Sciatic nerve (tissue), 2 donors: ENCODE measurements at places on chromosomes 12 and 14.
A peak's percentile ranks its signal among the peaks of the same experiment; 100 is the strongest.

- DNase-seq: no peak
Measured at GRCh38 chr14:94748667-94749347, 21.1 kb downstream of the GSC start.

GRCh38 chr12:10115311-10115710 is 14.7 kb downstream of the CLEC7A start:
- DNase-seq: no peak

- DNase-seq: no peak
Measured at GRCh38 chr14:77040741-77041653, 12.5 kb upstream of the IRF2BPL start.

DNA sequence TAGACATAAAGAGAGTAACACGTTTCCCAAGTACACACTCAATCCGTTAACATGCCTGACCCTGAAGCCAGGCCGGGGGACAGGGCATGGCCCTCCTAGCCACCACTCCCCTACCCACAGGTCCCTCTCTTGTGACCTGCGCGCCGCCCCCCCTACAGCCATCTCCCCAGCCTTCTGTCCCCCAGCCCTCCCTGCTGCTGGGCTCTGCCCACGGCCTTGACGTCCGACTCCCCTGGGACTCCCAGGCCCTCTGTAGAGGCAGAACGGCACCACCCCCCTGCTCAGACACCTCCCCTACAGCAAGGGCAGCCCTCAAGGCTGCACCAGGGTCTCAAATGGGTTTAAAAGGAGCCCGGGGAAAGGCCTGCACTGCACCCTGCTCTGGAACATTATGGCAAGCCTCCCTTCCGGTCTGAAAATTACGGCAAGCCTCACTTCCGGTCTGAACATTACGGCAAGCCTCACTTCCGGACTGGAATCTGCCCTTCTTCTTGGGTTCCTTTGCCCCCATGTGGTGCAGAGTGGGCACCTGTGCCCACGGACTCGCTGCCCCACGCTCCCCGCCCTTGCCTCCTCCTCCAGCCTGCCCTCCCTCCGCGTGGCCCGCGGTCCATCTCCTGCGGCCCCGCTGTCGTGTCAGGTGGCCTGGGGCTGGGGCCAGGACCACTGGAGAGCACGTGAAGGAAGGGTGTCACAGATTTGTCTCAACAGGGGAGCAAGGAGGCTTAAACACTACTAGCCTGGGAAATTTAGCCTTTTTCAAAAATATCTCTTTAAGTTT is 77.6 kb downstream of the MOK start:
- DNase-seq: no peak

- DNase-seq: no peak
Measured at GRCh38 chr12:52216100-52216499, 16.9 kb upstream of the KRT7 start.

DNA sequence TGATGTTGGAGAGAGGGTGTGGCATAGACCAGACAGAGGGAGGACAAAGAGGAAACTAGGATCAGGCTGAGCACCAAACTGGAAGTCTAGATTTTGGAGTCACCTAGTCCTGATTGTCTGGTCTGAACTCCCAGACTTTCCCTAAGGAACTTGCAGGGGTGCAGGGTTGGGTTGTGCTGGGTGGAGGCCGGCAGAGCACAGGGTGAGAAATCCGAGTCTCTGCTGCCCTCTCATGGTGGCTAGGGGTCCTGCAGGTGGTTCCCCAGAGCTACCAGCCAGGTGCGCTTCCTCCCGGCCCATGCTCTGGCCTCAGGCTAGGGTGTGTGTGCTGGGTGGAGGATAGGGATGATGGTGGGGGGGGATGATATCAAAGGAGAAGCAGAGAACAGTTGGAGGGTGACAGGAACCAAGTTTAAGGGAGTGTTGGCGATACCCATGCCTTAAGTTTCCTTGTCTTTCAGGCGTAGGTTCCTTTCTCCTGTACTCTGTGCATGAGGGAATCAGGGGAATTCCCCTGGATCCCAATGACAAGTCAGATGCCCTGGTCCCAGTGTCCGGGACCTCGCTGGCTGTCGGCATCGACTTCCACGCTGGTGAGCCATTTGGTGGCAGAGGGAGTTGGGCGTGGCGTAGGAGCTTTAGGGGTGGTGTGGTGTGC is 33.5 kb upstream of the NXPH4 start:
- DNase-seq: peak; percentile 87

GRCh38 chr12:65477721-65478120 is 199.2 kb downstream of the MSRB3 start:
- DNase-seq: no peak

DNA sequence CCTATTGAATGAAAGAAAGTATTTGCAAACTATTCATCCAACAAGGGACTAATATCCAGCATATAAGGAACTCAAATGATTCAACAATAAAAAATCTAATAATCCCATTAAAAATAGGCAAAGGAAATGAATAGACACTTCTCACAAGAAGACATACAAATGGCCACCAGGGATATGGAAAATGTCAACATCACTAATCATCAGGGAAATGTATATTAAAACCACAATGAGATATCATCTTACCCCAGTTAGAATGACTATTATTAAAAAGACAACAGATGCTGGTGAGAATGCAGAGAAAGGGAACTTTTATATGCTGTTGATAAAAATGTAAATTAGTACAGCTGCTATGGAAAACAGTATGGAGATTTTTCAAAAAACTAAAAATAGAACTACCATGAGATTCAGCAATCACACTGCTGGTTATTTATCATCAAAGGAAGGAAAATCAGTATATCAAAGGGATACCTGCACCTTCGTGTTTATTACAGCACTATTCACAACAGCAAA is 89.3 kb downstream of the GARIN6 start:
- no peak for DNase-seq

- DNase-seq: no peak
Measured at GRCh38 chr14:85159726-85160125, 370.2 kb upstream of the FLRT2 start.

DNA sequence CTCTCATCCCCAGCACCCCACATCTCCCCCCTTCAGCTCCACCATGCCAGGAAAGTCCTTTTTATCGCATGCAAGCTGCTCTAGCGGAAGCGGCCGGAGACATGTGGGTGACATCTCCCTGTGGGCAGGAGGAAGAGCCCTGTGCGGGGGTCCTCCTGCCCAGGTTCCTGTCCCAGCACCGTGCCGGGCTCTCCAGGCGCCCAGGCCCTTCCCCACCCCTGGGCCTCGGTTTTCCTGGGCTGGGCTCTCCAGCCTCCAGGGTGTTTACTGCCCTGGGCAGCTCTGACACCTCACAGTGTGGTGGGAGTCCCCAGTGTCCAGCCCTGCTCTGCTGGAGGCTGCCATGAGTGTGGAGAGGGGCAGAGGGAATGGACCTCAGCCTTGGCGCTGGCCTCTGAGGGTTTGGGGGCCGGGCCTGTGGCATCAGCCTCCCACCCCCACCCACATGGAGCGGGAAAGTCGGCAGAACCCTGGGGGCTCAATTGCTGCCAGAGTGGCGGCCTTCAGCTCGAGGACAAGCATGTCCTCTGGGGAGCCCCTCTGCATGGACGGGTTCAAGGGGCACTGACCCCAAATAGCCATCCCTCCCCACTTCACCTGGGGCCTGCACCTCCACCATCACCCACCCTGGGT is 16.9 kb downstream of the ASPG start:
- DNase-seq: no peak

GRCh38 chr12:77954206-77954555 is 123.5 kb downstream of the NAV3 start:
- no peak for DNase-seq

DNA sequence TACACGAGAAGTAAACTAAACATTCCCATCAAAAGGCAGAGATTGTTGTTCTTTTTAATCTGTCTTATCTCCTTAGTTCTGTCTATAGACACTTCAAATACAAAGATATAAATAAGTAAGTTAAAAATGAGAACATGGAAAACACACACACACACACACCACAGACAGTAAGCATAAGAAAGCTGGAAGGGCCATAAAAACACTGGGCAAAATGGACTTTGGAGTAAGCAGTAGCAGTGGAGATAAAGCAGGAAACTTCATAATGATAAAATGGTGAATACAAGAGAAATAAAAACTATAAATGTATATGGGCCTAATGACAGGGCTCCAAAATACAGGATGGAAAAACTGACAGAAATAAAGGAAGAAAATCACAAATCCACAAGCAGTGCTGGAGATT is 32.6 kb downstream of the KICS2 start:
- no peak for DNase-seq

DNA sequence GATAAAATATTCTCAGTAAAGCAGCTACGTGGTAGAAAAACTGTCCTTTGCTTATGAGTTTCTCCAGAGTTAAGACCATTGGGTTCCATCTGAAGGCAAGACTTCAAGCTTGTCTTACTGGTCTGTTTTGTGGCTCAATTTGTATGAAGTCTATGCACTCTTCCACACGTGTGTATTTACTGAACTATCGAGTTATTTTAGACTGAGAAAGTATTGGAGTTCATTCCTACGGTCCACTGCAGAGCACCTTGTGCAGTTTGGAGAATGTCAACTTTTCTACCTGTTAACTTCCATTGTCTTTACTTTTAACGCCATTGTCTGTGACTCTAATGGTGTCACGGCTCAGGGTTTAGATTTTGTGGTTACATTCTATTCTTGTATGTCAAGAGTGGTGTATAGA is 3.7 kb downstream of the HIF1A start:
- DNase-seq: no peak

GRCh38 chr14:91349481-91350074 is 68.0 kb downstream of the CCDC88C start:
- DNase-seq: no peak

DNA sequence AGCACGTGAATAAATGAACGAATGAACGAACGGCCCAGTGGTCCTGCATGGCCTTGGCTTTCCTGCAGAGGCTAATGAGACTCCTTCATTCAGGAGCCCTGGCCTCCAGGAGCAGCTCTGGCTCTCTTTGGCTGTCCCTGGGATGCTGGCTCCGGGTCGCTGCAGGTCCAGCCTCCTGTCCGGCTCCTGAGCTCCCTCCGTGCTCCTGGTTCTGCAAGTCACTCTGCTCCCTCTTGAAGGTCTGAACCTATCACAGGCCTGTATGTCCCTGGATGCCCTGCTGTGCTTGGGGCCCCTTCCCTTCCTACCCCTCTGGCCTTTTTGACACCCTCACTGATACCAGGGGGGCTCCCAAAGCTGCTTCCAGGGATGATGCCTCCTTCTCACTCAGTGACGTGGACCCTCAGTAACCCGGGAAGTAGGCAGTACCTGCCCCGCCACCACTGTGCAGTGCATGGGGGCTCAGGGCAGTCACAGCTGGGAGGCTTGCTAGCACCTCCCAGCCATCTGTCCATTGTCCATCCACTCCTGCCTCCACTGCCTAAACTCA is 133.7 kb upstream of the C14orf180 start:
- DNase-seq: peak; percentile 43

GRCh38 chr12:26817183-26817591 is 15.8 kb downstream of the ITPR2 start:
- no peak for DNase-seq

- DNase-seq: no peak
Measured at GRCh38 chr14:74959596-74960180, 4.3 kb upstream of the PGF start.

- DNase-seq: no peak
Measured at GRCh38 chr14:53880761-53881160, 75.9 kb downstream of the BMP4 start.

DNA sequence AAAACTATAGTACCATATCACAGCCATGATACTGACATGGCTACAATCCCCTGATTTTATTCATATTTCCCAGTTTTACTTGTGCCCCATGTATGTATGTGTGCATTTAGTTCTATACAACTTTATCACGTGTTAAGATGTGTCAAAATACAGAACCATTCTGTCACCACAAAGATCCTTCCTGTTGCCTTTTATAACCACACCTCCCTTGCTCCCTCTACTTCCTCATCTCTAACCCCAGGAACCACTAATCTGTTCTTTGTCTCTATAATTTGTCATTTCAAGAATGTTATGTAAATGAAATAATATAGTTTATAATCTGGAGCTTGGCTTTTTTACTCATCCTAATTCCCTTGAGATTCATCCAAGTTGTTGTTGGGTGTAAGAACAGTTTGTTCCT is 358.4 kb downstream of the DPF3 start:
- no peak for DNase-seq

- DNase-seq: no peak
Measured at GRCh38 chr12:5094551-5094950, 50.9 kb downstream of the KCNA5 start.

GRCh38 chr14:33335366-33335765 is 396.7 kb downstream of the NPAS3 start:
- no peak for DNase-seq
